ENCODE measurements at places on chromosomes 1 and 21.

DNA sequence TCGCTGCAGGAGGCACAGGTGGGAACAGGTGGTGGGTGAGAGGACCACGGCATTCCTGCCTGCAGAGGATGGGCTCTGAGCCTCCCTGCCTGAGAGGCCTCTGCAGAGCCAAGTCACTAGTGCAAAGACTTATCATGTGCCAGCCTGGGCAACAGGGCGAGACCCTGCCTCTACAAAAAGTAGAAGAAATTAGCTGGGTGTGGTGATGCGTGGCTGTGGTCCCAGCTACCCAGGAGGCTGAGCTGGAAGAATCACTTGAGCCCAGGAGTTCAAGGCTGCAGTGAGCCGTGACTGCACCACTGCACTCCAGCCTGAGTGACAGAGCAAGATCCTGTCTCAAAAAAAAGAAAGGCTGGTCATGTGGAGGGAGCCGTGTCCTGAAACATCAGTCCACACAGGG, 46.4 kb downstream of the PKNOX1 start:
- no peak for DNase-seq

GRCh38 chr1:220056374-220056773, 10.1 kb upstream of the EPRS1 start:
- DNase-seq: no peak

DNA sequence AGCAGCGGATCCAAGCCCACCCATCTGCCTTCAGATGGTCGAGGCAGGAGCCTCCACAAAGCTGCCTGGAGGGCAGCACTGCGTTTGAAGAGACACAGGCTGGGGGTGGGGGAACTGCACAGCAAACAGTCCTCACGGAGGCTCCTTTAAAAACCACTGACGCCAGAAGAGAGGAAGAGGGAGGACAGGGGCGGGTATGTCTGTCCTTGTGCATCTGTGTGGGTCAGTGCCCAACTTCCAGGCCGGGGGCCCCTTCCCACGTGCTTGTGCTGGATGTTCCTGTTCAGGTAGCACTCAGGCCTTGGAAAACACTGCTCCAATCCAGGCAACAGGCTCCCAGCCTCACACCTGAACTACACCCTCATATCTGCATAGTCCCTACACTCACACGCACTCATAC, 7.7 kb downstream of the AHDC1 start:
- DNase-seq: no peak

- no peak for DNase-seq
Observed at GRCh38 chr1:2429780-2430591, 17.6 kb upstream of the PEX10 start.

GRCh38 chr21:30984889-30985288, 53.4 kb downstream of the KRTAP19-8 start:
- no peak for DNase-seq

DNA sequence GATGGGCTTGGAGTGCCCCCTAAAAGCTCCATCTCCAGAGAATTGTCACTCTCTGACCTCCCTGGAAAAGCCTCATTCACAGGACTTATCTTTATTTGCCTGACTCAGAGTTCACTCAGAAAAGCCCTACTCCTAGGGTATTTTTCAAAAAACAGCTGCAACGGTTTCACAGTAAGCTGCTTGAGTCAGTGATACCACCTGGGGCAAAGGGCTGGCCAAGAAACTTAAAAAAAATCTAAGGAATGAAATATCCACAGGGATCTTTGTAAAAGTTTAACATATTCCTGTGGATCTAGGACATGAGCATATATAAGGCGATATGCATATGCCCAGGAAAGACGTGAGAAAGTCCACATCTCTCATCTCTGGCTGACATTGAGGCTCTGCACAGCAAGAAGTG, 33.8 kb upstream of the TSPAN2 start:
- no peak for DNase-seq

DNA sequence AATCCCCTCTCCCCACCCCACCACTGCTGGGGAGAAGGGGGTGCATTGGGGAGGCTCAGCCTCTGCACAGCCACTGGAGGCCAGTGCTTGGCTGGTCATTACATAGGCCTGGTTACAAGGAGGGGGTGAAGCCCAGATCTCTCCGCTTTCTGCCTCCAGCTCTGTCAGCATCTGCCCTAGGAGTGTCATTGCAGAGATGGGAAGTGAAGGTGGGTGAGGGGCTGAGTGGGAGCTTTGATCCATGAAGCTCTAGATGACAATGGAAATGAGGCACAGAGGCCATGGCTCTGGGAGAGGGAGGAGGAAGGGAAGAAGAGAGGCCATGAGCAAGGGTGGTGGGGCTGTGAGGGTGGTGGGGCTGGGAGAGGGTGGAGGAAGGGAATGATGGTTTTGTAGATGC, 411.6 kb downstream of the MATN1 start:
- no peak for DNase-seq

- no peak for DNase-seq
Observed at GRCh38 chr1:46581681-46582455, 22.2 kb downstream of the MKNK1 start.

GRCh38 chr1:48889082-48889481, 112.4 kb upstream of the BEND5 start:
- no peak for DNase-seq

DNA sequence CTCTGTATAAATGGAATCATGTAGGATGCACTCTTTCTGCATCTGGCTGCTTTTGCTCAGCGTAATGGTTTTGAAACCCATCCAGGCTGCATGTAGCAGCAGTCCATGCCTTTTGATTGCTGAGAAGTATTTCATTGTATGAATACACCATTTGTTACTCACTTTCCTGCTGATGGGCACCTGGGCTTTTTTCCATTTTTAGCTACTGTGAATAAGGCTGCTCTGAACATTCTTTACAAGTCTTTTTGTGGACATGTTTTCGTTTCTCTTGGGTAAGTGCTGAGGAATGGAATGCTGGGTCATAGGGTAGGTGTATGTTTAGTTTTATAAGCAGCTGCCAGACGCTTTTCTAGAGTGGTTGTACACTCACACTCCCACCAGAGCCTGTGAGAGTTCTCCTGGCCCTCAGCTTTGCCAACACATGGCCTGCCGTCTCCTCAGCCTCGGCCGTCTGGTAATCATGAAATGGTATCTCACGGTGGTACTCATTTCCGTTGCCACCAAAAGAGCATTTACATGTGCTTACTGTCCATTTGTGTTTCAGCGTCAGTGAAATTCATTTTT, 22.7 kb downstream of the SLX9 start:
- DNase-seq: no peak

GRCh38 chr1:55005351-55006140, 6.8 kb downstream of the BSND start:
- no peak for DNase-seq

GRCh38 chr1:7681401-7681800, 89.7 kb upstream of the VAMP3 start:
- no peak for DNase-seq

DNA sequence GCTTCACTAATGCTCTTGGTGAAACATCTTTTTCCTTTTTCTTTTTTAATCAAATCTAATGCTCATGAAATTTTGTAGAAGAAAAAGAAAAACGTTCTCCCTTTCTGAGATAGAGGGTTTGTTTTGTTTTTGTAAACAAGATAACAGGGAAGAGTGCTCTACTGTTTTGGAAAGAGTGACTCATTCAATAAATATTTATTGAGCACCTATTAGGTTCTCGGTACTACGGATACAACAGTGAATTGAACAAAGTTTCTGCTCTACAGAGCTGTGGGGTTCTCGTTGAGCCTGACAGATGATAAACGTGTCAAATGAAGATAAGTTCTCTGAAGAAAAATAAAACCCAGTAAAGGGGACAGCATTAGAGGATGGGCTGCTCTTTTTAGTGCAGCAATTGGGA, 7.0 kb downstream of the PGM1 start:
- DNase-seq: no peak

DNA sequence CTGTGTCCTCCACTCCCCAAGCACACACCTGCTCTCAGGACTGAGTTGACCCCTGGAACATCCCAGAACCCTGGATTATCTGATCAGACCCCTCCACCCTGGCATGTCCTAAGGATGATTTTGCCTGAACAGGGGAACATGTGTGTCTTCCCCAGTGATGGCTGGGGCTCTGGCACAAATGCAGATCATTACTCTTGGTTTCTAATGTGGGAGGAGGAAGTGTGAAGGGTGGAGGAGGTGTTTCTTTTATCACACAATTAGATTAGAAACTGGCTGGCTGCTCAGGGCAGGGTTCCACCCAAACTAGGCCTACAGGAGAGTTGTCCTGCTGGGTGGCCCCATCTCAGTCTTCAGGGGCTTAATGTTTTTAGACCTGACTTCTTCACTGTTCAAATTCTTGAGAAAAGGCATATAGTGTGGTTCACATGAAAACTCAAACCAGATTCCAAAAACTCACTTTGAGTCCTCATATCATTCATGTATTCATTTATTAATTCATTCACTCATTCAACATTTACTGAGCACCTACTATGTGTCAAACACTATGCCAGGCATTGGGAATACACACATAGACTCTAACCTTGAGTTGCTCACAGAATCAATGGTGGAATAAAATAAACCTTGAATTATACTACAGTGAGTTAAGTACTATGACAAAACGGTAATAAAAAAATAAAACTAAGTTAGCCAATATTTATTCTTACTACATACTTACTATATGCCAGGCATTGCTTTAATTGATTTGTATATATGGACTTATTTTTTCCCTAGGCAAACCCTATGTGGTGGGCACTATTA, 221.8 kb upstream of the JUN start:
- DNase-seq: no peak

GRCh38 chr1:47927165-47927564, 70.0 kb downstream of the TRABD2B start:
- DNase-seq: no peak

- no peak for DNase-seq
Observed at GRCh38 chr21:35197992-35198431, 148.9 kb upstream of the RUNX1 start.

GRCh38 chr21:24824209-24824608, 783.1 kb downstream of the MRPL39 start:
- no peak for DNase-seq

GRCh38 chr1:32249831-32250525, 1.1 kb upstream of the LCK start:
- DNase-seq: no peak

GRCh38 chr1:7301664-7301981, 469.5 kb upstream of the VAMP3 start:
- no peak for DNase-seq

- peak; percentile 46 for DNase-seq
Observed at GRCh38 chr1:247415423-247416361, at the start of gene NLRP3. Gene NLRP3, plus strand, starts transcription at chr1:247416173. Its CDS starts 2,628 bp downstream, at chr1:247418801.

DNA sequence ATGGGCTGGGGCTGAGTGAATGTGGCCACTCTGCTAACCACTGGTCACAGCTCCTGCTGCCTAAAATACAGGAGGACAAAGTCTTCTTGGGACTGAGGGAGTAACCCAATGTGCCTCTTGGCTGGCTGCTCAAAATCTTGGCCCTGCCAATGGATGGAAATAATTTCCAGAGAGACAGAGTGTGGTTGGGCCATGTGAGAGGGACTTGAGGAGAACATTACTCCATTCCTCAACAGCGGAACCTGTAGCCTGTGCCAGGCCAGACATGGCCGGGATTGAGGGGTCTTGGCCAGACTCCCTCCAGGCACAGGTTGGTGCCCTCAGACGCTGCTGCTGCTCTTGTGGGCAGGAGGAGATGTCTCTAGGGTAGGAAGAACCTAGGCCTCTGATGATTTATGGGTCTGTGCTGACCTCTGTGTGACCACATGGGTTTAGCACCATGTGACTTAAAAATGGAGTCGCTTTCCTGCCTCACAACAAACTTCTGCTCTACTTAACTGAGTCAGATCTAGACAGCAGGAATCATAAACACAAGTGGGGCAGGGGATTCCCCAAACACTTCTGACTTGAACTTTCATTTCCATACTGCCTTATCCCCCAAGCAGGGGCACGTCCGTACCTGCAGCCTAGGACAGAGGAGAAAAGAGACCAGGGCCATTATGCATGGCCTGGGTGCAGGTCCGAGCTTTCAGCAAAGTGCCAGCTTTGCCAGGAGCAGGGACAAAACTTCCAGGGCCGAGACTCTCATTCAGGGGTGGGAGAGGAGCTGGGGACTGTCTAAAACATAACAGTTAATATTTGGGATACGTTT, 79.2 kb downstream of the CD34 start:
- DNase-seq: no peak

GRCh38 chr1:32349211-32349708, 13.0 kb downstream of the FAM229A start:
- DNase-seq: peak; percentile 85

DNA sequence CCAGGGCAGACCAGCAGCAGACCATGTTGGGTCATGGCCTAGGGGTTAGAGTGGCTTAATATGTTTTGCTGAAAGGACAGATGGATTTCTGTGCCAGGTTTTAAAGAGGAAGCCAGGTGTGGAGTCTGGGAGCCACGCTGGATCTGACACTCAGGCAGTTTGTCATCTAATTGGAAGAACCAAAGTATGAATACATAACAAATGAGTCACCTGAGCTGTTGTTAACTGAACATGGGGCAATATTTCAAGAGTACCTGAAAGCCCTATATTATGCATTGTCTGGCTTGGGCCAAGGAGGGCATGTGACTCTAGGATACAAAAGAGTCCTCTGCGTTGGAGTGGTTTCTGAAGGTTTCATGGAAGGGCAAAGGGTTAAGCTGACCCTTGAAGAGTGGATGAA, 70.6 kb downstream of the LMO4 start:
- DNase-seq: no peak

DNA sequence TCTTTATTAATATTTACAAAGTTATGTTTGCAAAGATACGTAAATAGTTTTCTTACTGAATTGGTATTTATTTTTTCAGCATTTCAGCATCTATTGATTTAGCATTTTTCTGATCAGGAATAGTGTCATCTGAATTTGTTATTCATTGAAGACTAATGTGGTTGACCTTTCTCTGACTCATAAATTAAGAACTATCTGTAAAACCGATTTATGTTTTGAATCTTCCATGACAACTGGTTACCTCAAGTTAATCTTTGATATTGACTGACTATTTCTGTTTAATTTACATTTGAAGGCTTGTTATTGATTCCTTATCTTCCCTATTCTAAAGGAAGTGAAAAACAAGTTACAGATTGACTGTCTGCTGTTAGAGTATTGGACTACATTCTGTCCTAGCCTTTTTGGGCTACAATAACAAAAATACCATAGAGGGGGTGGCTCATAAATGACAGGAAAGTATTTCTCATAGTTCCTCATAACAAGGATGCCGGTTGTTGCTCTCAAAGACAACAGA, 1131.4 kb downstream of the PLA2G4A start:
- no peak for DNase-seq

DNA sequence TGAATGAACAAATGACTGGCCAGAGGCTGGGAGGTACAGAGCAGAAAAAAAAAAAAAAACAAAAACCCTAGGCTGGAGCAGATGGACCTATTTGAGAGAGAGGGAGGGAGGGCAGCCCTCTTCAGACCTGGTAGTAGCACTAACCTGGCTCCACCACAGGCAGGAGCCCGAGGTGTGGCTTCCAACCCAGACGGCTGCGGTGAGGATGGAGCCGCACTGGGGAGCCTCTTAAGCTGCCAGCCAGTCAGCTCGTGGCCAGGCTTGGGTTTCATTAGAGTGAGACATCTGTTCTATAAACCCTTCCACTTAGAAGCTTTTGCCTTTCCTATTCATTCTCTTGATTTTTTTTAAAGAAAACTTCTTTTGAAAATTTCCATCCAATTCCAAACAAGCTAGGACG, 16.8 kb downstream of the LGR6 start:
- DNase-seq: no peak

- DNase-seq: no peak
Observed at GRCh38 chr1:207888652-207889051, 22.3 kb downstream of the CD34 start.

- DNase-seq: no peak
Observed at GRCh38 chr1:24694380-24694843, 50.8 kb upstream of the CLIC4 start.

Data from CMK (cell line).